Fibroblast of mammary gland (primary cell): ENCODE measurements at places on chromosomes 6 and 20.

DNA sequence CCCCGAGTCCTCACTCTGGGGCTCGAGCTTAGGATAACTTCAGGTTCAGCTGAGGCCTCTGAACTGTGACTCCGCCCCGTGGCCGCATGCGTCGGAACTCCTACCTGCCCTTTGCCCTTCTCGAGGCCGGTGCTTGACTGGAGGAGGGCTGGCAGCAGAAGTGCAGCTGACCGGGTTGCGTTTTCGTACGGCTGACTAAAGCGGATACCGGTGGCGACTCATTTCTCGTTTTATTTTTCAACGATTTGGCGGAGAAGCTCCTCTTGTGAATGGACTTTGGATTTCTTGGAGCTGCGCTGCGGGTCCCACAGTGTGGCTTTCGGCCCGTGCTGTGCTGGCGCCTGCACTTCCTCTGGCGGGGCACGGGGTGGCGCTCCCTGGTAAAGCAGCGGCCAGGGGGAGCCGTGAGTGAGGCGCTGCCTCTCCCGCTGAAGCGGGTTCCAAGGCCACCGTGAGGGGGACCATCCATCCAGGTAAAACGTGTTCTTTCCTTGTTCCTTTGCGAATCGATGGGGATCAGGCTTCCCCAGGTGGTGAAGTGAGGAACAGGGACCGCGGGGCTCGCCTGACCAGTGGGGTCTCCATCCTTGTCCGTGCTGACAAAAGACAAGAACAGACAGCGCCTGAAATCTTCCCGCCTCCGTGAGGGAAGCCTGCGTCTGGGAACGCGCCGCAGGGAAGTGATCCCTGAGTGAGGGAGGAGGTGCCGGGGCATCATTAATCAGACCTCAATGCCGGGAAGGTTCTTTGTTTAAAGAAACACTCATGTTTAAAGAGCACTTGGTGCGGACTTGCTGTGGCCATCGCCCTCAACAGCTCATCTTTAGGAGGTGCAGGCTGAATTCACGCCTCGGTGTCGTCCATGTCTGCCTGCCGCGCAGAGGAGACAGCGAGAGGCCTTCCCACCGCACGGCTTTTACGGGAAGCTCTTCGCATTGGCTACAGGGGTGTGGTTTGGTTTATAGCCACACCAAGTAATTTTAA lies 38.8 kb downstream of the ERMARD start:
- peak; percentile 61 for DNase-seq

- no peak for DNase-seq
Observed at GRCh38 chr6:47718571-47718970, 20.2 kb downstream of the ADGRF4 start.

DNA sequence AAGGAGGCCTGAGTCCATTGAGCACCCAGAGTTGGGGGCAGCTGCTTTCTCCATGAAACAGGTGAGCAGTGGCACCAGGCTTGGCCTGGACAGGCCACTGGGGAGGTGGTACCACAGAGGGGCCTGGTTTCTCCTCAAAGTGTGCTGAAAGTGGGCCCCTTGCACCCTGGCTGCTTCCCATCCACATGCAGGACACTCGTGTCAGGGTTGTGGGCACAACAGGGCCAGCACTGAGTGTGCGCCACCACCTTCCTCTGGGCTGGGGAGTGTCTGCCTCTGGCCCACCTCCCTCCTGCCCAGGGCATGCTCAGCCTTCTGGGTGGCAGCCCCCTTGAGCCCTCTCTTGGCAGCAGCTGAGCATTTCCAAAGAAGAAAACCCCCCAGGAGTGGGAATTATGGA lies 5.2 kb upstream of the SLC22A1 start:
- DNase-seq = no peak

GRCh38 chr6:119183457-119183856 lies 105.0 kb upstream of the FAM184A start:
- DNase-seq = no peak

GRCh38 chr6:110449541-110449895 lies 26.9 kb downstream of the SLC22A16 start:
- no peak for DNase-seq

DNA sequence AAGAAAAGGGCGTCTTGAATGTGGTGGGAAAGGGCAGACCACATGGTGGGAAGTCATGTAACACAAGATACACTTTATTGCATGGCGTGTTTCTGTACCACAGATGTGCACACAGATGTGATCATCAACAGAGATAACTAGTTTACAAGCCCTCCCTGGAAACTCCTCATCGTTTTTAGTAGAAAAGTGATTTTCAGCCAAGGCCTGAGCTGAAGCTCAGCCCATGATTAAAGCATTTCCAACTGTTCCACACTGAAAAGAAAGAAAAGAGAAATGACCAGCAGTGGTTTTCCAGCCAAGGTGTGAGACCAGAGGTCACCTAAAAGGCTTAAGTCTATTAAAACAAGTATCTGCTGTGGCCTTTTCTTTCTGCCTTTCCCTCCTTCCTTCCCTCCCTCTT lies 463.9 kb upstream of the JAG1 start:
- DNase-seq = no peak
